ENCODE measurements at places on chromosomes 16 and 17. TPM values are rescaled to one million over a fixed set of nuclear protein-coding genes. Genes with fewer than 3 reads are reported as not detected.

Gene GFAP
- total RNA-seq = not detected

GRCh38 chr16:26856791-26857190 is 209.9 kb upstream of the C16orf82 start:
- DNase-seq = no peak

- no peak for DNase-seq
Observed at GRCh38 chr17:59355702-59356325, 24.4 kb downstream of the YPEL2 start.

DNA sequence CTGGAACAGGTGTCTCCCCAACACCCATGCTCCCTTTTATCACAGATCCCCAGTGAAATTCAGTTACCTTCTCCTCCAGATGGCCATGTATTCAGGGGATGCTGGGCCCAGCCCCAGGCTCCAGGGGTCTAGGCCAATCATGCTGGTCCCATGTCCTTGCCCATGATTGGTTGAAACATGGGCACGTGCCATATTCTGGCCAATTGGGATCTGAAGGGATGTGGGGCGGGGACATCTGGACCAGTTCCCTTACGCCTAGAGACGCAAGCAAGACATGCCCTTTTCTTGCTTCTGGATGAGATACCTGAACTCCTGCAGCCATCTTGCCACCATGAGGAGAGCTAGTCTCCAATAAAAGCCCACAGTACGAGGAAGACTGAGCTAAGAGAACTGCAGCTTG is 31.0 kb upstream of the ST6GALNAC1 start:
- no peak for DNase-seq

DNA sequence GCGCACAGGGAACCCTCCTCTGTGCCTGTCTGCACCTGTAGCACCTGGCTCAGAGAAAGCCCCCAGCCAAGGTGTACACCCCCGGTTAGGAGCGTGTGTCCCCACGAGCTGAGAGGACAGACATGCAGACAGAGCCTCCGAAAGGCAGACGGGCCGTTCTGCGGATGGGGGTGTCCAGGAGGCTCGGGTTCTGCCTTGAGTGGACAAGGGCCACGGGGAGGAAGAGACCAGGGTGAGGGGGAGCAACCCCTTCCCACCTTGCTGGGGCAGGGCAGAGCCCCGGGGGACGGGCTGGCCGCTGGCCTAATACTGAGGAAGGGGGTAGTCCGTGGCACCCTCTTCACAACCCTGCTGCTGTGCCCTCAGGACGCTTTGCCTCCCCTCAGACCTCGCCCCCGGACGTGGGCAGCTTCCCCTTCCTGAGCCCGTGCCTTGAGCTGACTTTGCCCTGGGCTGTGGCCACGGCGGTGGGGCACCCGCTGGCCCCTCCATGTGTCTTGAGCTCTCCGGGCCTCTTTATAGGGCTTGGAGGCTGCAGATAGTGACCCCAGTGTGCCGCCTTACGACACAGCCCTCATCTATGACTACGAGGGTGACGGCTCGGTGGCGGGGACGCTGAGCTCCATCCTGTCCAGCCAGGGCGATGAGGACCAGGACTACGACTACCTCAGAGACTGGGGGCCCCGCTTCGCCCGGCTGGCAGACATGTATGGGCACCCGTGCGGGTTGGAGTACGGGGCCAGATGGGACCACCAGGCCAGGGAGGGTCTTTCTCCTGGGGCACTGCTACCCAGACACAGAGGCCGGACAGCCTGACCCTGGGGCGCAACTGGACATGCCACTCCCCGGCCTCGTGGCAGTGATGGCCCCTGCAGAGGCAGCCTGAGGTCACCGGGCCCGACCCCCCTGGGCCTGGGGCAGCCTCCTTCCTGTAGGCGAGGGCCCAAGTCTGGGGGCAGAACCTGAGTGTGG is 5.7 kb downstream of the SLC22A31 start:
- DNase-seq = no peak

DNA sequence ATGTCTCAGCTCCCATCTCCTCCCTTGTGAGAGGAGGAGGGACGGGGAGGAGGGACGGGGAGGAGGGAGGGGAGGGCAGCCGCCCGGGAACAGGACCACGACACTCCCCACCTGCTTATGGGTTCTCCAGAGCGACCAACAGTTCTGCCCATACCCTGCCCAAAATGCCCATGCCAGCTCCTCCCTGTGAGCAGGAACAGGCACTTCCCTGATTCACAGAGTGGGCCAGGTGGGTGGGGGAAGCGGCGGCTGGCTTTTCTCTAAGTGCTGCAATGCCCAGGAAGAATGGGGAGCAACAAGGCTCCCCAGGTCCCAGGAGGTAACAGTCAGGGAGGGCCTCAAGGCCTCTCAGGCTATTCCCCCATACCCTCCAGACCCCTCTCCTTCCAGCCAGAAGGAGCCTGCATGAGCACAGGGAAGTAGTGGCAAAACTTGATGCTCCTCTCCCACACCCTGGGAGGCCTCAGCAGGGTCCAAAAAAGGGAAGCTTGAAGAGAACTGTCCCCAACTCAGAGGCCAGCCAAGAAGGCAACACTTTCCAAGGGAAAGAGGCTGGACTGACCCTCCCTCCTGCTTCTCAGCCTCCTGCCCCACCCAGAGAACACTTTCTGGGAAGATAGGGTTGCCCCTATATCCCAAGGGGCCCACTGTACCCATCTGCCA is 53.8 kb downstream of the MYO18A start:
- no peak for DNase-seq

Gene SLC6A2
- not detected for total RNA-seq

Gene CCL5
- not detected for total RNA-seq

DNA sequence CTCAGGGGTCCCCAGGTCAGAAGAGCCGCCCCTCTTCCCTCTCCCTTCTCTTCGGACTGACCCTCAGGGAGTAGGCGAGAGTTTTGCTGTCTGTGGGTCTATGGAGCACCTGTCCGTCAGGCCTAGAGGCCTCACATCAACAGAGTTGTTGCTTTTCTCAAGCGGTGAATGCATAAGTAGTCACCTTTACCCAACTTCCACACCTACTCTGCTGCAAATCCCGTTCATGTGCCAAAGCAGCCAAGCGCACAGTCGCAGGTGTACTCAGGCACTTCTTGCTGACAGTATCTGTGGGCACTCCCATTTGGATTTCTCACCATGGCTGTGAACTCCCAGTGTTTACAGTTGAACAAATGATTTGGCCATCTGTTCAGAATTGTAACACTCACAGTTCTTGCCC is 4.0 kb upstream of the FA2H start:
- DNase-seq = no peak

DNA sequence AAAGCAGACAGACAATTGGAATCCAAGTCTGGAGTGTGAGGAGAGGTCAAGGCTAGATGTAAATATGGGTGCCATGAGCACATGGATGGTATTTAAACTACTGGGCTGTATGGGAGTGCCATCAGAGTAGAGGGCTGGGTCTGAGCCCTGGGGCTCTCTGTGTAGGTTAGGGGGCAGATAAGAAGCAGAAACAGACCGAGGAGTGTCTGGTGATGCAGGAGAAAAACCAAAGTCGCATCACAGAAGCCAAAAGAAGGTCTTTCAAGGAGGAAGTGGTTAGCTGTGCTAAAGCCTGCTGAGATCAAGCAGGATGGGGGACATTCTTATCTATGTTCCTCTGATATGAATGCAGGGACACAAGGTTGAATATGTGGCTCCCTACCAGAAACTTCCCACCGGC is 1.9 kb downstream of the TSEN54 start:
- no peak for DNase-seq

DNA sequence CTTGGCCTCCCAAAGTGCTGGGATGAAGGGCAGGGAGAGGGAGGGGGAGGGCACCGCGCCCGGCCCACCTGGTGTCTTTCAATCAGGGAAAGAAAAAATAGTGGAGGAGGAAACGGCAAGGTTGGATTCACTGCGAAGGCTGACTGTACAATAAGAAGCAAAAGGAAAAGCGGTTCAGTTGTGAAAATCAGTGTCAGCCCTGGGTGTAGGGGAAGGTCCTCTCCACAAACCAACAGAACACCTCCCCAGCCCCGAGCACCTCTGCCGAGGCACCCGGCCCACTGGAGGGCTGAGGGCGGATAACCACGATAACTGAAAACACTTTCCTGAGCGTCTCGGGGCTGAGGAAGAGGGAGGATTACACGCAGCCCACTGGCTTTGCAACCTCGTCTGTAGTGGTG is 1.4 kb upstream of the SPG7 start:
- no peak for DNase-seq

GRCh38 chr17:32299580-32300164 is 34.0 kb downstream of the RHBDL3 start:
- DNase-seq = no peak

Gene FBXL19
- 9.8 TPM for total RNA-seq

Gene NLRC3
- total RNA-seq = not detected

DNA sequence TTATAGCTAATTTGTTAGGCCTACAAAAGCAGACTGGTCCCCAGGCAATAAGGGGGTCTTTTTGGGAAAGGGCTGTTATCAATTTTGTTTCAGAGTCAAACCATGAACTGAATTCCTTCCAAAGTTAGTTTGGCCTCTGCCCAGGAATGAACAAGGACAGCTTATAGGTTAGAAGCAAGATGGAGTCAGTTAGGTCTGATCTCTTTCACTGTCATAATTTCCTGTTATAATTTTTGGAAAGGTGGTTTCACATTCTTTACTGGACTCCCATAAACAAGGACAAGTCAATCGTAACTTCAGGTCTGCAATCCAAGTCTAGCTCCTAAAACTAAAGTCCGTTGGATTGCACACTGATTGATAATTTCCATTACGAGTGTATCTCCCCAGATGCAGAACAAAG is 30.1 kb upstream of the SHCBP1 start:
- DNase-seq = no peak

Gene YWHAE
- total RNA-seq = 1,755 TPM

- DNase-seq = no peak
Observed at GRCh38 chr17:35708951-35709350, 22.5 kb upstream of the RASL10B start.

- DNase-seq = no peak
Observed at GRCh38 chr16:1287982-1288670, 21.3 kb upstream of the UBE2I start.

GRCh38 chr16:5581908-5582307 is 484.3 kb upstream of the EEF2KMT start:
- DNase-seq = no peak

Gene DOK4
- 19.5 TPM for total RNA-seq

GRCh38 chr17:59287452-59287851 is 44.0 kb upstream of the YPEL2 start:
- peak; percentile 22 for DNase-seq

- no peak for DNase-seq
Observed at GRCh38 chr16:1317479-1318267, 8.2 kb downstream of the UBE2I start.

Gene DYNLRB2
- total RNA-seq = not detected

Gene HOXB8
- total RNA-seq = 0.09 TPM

Gene PLA2G10
- not detected for total RNA-seq

GRCh38 chr17:10899281-10899680 is 61.4 kb upstream of the PIRT start:
- DNase-seq = no peak

GRCh38 chr16:79505344-79505743 is 95.2 kb downstream of the MAF start:
- no peak for DNase-seq

DNA sequence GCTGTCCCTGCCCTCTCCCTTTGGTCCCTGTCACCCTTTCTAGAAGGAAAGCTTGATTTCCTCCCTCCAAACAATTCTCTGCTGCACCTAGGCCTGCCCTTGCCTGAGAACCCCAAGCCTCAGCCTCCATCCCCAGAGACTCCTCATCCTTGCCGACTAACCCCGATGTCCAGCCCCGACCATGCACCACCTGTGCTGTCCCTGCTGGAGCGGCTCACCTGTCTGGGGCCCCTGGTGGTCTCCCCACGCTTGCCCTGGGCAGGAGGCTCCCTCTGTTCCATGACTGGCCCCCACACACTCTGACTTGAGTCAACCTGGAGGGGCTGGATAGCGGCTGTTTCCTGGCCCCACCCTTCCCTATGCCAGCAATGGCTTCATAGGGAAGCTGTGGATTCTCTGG is 12.0 kb upstream of the SRRM2 start:
- no peak for DNase-seq

- peak; percentile 44 for DNase-seq
Observed at GRCh38 chr16:55532227-55532626, 23.4 kb downstream of the LPCAT2 start.

- peak; percentile 51 for DNase-seq
Observed at GRCh38 chr16:31451681-31452351, 7.5 kb upstream of the ARMC5 start.

GRCh38 chr16:80433623-80434022 is 107.2 kb upstream of the DYNLRB2 start:
- DNase-seq = no peak

DNA sequence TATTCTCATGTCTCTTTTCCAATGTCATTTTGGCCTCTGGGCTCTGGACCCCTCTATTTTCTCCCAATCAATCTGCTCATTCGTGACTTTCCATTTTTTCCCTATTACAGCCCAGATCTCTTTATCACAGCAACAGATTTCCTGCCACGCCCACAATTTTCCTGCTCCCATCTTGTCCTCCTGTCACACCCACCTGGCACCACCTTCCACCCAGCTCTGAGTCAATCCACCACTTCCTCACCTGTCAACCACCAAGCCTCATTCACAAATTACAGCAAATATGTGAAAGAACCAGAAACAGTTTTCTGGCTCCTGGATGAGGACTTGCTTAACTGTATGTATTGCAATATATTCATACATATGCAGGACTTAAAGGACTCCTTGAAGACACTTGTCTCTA is 311.3 kb downstream of the GRIN2A start:
- no peak for DNase-seq

DNA sequence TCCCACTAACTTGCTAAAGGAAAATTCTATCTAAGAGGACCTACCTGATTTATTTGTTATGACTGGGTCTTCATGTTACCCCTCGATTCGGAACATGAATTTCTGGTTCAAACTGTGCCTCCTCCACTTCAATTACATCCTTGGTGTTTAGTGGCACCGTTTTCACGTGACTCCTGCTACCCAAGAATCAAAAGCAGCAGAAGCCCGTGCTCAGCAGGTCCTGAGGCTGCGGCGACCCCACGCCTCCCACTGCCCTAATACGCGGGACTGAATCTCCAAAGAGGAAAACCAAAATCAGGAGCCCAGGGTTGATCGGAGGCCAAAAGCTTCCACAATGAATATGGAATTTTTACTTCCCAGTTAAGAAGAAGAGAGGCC is 94.0 kb upstream of the METRNL start:
- no peak for DNase-seq

GRCh38 chr16:17296431-17296830 is 174.3 kb downstream of the XYLT1 start:
- DNase-seq = no peak

DNA sequence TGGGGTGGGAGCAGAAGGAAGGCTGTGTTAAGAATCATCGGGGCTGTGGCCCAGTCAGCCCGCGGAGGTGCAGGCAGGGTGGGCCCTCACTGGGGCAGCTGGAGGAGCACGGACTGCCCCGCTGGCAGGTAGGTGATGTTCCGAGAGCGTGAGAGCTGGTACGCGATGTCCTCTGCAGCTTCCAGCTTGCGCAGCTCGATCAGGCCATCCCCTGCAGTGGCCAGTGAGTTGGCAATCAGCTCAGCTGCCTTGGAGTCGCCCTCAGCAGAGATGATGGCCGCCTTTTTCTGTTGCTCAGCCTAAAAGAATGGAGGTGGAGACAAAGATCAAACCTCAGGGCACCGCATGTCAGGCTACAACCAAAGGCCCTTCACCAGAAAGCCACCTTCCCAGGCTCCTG is 9.8 kb downstream of the PHB1 start:
- DNase-seq = no peak
